ENCODE measurements at places on chromosomes 2 and 18.

GRCh38 chr2:23925702-23926289 lies 1.1 kb downstream of the ATAD2B start:
- DNase-seq, result peak; percentile 54

DNA sequence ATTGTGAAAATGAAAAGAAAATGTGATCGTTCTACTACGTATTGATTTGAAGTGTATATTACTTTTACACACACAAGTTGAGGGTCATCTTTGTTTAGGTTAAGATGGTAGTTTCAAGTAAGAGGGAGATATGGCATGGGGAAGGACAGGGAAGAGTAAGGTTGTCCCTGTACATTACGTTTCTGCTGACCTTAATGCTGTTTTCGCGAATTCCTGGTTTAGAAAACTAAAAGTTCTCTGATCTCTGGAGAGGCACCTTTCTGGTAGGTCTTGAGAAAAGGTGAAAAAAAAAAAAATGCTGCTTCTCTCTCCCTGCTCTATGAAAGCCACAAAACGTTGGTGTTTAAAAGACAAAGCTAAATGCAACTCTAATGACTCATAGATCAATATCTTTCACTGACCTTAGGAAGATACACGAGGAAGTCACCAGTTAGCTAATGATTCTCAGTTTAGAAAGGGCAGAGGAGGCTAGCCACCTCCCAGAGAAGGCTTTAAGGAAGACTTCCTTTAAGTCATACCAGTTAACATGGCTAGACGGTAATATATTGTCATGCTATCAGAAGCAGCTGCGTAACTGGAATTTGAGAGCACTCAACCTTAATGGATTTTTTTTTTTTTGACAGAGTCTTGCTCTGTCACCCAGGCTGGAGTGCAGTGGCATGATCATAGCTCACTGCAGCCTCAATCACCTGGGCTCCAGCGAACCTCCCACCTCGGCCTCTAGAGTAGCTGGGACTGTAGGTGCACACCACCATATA lies 13.2 kb downstream of the TXNDC2 start:
- DNase-seq, result no peak

- DNase-seq, result no peak
Observed at GRCh38 chr2:145386973-145387372, 867.1 kb upstream of the ZEB2 start.

- no peak for DNase-seq
Observed at GRCh38 chr2:229407170-229407569, 136.1 kb upstream of the PID1 start.

DNA sequence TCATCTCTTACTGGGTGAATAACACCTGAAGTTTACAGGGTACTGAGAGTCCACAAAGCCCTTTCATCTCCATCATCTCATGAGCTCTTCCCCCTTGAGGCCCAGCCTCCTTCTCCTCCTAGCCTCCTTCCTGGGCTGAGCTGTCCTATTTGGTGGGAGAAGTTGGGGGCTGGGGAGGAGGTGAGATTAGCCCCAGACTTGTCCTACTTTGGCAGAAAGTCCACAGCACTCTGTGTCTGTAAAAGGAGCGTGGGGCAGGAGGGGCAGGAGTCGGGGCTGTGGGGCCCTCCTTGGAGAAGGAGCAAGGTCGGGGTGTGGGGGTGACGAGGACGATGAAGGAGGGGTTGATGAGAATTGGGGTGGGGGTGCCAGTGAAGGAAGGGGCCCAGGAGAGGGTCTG lies 10.0 kb upstream of the DES start:
- DNase-seq, result no peak

DNA sequence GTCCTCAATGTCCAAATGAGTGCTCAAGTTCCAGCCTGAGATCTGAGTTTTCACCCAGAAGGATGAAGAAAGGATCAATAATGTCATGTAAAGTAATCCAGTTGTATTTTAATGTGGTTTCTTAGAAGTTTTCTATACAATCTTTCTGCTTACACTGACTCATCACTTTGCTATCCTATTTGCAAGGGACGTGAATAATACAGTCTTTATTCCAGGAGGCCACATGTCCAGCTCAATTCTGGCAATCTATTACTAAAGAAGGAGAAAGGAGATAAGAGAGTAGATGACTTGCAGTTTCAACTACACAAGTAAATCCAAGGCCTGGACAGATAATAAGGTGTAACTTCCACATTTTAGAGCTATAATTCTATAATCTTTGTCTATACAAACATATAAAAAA lies 601.1 kb upstream of the SETBP1 start:
- no peak for DNase-seq

- DNase-seq, result no peak
Observed at GRCh38 chr2:88147145-88147544, 19.3 kb upstream of the FABP1 start.

GRCh38 chr2:71474744-71475397 lies 21.5 kb downstream of the DYSF start:
- no peak for DNase-seq

- no peak for DNase-seq
Observed at GRCh38 chr2:117958186-117958585, 55.7 kb downstream of the CCDC93 start.

GRCh38 chr2:235002198-235003095 lies 50.6 kb downstream of the SH3BP4 start:
- DNase-seq, result no peak

- no peak for DNase-seq
Observed at GRCh38 chr2:193476171-193476800, 1281.6 kb upstream of the TMEFF2 start.

- DNase-seq, result no peak
Observed at GRCh38 chr18:11320986-11321385, 171.6 kb upstream of the PIEZO2 start.

GRCh38 chr2:8346706-8347430 lies 335.0 kb upstream of the ID2 start:
- no peak for DNase-seq

DNA sequence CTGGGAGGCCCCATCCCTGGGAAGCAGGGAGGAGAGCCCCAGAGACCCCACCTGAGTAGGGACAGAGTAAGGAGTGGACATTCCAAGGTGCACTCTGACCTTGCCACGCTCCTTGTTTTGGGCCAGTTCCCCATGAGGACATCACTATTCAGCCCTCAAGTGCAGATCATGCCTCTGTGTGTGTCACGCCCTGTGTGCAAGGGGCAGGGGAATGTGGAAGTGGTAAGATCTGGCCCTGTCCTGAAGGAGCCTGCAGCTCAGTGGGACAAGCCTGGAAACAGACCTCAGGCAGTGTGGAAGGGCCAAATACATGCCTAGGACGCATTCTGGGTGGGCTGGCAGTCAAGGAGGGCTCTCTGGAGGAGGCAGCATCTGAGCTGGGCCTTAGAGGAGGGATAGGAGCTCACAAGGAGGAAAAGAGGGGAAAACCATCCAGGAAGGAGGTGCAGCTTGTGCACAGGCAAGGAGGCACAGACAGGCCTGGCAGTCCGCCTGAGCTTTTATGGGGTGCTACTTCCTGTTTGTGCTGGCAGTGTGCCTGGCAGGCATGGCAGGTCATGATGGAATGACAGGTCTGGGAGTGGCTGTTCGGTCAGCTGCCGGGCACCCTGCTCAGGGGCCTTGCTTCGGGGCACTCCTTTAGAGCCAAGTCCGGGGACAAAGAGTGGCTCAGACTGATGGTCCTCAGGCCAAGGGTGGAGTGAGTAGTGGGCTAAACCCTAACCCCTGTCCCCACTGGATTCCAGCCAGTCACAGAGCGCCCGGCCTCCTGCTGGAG lies 3.3 kb downstream of the KLHL30 start:
- no peak for DNase-seq

GRCh38 chr2:33378556-33379210 lies 97.8 kb upstream of the RASGRP3 start:
- DNase-seq, result no peak

GRCh38 chr18:59923539-59924196 lies 23.9 kb downstream of the PMAIP1 start:
- no peak for DNase-seq

- no peak for DNase-seq
Observed at GRCh38 chr2:234178330-234179030, 128.0 kb downstream of the SPP2 start.

DNA sequence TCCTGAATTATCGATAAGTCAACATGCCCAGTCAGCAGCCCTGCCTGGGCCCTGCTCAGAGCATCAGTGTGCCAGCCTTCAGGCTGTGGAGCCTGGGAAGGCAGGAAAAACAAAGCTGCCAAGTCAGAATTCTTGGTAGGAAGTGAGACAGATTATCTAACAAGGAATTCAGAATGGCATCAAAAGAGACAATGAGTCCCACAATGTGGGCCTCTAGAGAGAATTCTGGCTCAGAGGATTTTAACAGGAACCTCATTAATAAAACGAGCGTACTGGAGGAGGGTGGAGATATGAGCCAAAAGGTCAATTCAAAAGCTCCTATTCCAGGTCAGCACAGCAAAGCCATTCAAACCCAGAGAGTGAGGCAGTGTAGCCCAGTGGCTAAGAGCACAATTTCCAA lies 327.6 kb upstream of the MMADHC start:
- no peak for DNase-seq

DNA sequence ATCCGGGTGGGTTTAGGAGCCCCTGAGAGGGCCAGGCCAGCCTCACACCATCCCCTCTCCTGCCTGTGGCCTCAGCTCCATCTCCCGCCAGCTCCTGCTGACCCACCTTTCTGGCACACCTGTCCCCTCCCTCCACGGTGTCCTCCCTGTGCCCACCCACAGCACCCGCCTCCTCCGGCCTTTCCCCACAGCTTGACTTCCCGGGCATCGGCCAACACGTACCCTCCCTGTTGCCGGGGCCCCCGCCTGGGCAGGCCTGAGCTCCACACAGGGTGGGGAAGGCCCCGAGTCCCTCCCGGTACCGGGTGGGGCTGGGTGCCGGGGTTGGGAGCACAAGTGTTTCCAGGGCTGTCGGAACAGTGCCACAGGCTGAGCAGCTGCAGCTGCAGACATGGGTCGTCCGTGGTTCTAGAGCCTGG lies 6.5 kb downstream of the GPC1 start:
- DNase-seq, result no peak

GRCh38 chr2:109615637-109616144 lies 1.5 kb downstream of the SOWAHC start:
- DNase-seq, result no peak

DNA sequence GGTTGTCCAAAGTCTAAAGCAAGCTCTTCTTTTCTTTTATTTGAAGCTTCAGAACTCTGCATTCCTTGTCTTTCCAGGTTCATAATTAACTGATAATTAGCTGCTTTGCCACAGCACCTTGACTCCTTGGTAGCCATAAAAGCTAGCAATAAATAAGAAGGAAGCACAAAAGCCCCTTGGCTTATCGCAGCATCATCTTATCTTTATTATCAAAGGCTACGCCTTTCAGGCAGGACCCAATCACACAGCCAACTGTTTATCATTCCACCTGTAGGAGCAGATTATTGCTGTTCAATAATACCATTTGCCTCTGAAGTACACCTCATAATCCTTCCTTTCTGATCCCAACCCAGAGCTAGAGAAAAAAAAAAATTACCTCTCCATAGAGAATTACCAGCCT lies 489.2 kb downstream of the SATB2 start:
- DNase-seq, result no peak

DNA sequence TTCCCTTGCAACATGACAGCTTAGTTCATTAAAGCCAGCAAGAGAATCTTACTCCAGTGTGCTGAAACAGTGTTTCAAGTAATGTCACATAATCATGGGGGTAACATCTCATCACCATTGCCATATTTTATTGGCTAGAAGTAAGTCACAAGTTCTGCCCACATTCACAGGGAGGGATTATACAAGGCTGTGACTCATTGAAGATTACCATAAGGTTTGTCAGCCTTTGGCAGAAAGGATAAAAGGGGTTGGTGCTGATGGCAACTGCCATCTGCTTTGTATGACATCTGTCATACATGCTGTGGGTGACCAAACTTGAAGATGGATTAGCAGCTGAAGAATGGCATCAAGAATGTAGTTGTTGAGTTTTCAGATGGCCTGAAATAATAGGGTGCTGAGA lies 61.2 kb downstream of the KCNE4 start:
- DNase-seq, result no peak

- DNase-seq, result no peak
Observed at GRCh38 chr18:52953387-52953786, 613.4 kb downstream of the DCC start.

DNA sequence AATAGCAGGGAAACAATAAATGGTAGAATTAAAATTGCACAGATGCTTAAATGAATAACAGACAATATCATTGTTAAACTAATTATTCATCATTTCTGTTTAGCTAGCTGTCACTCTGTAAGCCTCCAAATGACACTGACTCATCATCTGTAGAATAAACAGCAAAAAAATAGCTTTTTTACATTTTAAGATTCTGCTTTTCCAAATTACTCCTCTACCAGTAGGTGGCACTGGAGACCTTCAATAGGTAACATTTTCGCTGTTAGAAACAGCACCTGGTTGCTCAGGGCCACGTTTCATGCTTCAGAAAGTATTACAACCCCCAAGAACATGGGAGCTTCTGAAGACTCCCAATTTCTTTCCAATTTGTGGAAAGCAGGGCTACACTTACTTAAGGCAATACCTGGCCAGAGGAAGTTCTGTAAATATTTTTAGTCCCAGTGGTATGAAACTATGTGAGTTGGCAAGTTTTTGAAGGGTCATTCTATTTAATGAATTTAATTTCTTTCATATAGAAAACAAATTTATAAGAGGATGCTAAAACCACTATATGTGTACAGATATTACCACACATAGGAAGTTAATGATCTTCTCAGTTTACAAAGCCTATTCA lies 45.4 kb downstream of the TTN start:
- no peak for DNase-seq

DNA sequence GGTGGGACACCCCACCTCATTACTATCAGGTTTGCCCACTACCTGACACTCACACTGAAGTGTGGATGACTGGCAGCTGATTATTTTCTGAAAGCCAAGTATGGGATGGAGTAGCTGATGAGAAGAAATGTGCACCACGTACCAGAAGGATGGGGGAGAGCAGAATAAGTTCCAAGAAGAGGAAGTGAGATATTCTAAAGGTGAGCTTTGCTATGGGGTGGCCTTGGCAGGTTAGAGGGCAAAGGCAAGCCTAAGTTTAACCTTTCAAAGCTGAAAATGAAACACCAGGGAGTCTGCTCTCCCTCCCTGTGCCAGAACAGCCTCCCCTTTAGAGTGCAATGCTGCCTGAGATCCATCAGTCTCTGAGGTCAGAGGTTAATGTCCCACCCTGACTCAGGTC lies 196.1 kb upstream of the OSR1 start:
- no peak for DNase-seq

DNA sequence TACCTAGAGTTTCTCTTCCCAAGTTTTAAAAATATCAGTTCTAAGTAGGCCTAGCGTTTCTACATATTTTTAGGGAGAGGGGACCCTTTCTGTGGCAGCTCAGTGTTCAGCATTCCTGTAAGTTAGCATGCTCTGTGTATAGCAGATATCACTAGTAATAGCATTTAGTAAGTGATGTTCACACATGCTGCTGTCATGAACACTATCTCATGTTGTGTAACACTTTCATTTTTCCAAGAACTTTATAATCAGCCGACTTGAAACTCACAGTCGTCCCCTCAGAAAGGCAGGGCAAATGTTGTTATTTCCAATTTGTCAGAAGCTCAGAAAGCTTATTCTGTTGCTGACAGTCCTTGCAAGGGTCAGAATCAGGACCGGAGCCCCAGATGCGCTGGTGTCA lies 267.7 kb downstream of the ALPK2 start:
- no peak for DNase-seq

- no peak for DNase-seq
Observed at GRCh38 chr2:237549643-237550415, 16.5 kb upstream of the PRLH start.

GRCh38 chr2:138030459-138030858 lies 66.2 kb downstream of the HNMT start:
- no peak for DNase-seq

GRCh38 chr2:236656166-236656565 lies 86.5 kb downstream of the ACKR3 start:
- no peak for DNase-seq
